ENCODE measurements at places on chromosomes 1 and 21.

GRCh38 chr1:186272486-186272885 lies 102.6 kb downstream of the TPR start:
- DNase-seq: no peak

- DNase-seq: no peak
Observed at GRCh38 chr1:207486198-207486597, 9.8 kb upstream of the CR1 start.

- DNase-seq: no peak
Observed at GRCh38 chr21:27719226-27719625, 752.3 kb upstream of the ADAMTS5 start.

DNA sequence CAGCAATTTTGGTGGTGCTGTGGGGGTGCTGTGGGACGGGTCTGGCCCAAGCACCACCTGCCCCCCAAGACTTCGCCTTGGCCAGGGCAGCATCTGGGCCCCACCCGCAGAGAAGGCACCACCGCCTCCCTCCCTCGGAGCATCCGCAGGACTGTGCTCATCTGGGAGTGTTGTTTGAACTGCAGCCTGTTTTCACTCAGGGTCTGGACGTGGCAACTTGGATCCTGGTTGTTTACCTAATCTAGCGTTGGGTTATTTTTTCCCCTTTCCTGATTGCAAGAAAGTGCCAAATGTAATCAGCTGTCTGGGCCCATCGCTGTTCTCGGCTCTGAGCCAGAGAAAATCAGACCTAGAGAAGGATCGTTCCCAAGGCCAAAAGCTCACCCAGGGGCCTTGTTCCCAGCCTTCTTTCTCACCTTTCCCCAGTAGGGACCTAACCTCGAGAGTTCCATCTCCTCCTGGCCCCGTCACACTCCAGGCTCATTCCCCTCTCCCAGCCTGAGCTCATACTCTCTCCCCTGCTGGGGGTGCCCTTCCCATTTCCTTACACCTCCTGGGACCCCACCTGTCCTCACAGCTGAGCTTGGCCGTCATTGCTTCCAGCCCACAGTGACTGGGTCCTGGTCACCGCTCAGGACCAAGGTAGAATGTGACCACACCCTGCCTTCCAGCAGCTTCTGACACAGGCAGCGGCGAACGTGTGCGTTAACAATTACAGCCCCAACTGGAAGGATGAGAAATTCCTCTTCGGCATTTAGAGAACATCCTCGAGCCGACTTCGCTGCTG lies 72.0 kb upstream of the FAM20B start:
- no peak for DNase-seq

GRCh38 chr1:170765712-170766330 lies 101.9 kb downstream of the PRRX1 start:
- DNase-seq: peak; percentile 50
